ENCODE measurements at places on chromosomes 12 and 14.

DNA sequence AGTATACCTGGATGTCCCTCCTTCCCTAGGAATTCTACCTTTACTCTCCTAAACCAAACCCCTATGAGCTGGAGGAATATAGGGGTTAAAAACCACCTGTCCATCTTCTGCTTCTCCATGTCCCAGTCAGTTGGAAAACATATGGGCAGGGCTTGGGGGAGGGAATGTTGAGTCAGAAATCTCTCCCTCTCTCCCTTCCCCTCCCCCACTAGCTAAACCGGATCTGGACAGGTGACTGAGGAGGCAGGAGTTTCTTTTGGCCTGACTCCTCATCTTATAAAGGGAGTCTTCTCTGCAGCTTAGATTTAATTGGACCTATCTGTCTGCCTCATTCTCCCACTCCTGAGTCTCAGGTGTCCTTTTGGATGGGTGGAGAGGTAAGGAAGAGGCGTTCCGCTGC is 6.1 kb downstream of the ERBB3 start:
- DNase-seq, result no peak

GRCh38 chr12:55692631-55693322 is 14.9 kb downstream of the ITGA7 start:
- DNase-seq, result no peak

DNA sequence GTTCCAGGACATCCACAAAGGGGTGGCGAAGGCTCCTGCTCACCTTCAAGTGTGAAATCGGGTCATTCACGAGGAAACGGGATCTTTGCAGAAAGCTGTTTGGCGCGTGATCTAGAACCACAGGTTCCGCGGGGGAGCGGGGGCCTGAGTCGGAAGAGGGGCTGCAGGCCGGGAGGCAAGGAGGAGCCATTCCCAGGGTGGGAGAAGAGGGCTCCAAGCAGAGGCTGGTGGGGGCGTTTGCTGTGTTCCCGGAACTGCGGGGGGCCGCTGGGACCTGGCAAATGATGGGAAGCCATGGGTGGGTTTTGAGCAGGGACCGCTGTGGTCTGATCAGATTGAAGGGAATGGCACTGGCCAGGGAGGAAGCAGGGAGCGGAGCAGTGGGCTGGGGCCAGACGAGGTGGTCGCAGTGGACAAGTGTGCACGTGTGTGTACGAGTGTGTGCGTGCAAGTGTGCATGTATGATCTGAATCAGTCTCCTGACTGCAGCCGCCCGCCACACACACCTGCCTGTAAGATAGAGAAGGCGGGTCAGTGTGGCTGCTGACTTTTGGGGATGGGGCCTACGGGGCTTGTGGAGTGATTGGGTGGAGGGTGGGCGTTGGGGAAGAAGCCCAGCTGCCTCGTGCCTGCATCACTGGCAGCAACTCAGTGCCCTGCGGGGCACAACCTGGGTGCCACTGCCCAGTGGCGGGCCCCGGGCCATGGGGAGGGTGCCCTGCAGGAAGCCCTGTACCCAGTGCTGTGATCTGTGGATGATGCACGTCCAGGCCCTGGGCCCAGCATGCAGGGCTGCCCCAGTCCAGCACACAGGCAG is 141.9 kb downstream of the KIF26A start:
- DNase-seq, result no peak

- no peak for DNase-seq
These were observed 4.3 kb downstream of the ARL6IP4 start for GRCh38 chr12:122984612-122985337.

GRCh38 chr12:66188584-66189485 is at the start of gene IRAK3:
Gene IRAK3 (plus strand): TSS chr12:66189214. CDS start chr12:66189300, 86 bp downstream.
- peak; percentile 7 for DNase-seq

DNA sequence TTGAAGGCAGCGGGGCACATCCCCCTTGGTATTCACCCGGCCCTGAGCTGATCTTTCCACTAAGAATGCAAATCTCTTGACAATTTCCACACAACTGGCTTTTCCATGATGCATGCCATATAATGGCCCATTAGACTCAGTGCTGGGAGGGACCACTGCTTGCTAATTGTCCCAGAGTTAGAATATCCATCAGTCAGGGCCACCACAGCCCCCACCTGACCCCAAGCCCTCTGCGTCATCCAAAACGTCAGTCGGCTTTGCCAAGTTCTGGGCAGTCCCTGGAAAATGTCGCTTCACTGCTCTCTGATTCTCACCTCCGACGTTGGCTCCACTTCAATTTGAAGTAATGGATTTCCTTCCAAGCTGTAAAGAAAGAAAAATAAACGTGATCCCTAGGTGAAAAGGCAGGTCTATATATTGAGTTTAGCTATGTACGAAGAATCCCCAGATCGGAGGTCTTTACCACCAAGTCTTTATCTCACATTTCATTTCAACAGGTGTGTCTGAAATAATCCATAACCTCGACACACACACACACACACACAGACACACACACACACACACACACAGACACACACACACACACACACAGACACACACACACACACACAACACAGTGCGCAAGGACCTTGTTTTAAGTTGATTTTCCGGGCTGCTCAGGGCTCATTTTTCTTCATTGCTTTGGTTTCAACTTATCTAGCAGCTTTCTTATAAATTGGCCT is 165.5 kb upstream of the NOS1 start:
- no peak for DNase-seq

GRCh38 chr12:28817524-28817923 is 331.6 kb upstream of the FAR2 start:
- DNase-seq, result no peak

- DNase-seq, result no peak
These were observed 189.9 kb upstream of the CNTN1 start for GRCh38 chr12:40502322-40502721.

DNA sequence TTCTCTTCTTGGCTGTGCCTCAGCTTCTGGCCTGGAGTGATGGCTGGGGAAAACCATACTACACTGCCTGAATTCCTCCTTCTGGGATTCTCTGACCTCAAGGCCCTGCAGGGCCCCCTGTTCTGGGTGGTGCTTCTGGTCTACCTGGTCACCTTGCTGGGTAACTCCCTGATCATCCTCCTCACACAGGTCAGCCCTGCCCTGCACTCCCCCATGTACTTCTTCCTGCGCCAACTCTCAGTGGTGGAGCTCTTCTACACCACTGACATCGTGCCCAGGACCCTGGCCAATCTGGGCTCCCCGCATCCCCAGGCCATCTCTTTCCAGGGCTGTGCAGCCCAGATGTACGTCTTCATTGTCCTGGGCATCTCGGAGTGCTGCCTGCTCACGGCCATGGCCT is at the start of gene OR10P1:
Gene OR10P1, plus strand, starts transcription at position 40 of the 400 bp plus-strand sequence. Its CDS starts 0 bp downstream, at position 40.
- no peak for DNase-seq

GRCh38 chr14:69475194-69475818 is 9.2 kb upstream of the PLEKHD1 start:
- no peak for DNase-seq

- no peak for DNase-seq
These were observed 42.1 kb downstream of the DRAM1 start for GRCh38 chr12:101919447-101919846.

DNA sequence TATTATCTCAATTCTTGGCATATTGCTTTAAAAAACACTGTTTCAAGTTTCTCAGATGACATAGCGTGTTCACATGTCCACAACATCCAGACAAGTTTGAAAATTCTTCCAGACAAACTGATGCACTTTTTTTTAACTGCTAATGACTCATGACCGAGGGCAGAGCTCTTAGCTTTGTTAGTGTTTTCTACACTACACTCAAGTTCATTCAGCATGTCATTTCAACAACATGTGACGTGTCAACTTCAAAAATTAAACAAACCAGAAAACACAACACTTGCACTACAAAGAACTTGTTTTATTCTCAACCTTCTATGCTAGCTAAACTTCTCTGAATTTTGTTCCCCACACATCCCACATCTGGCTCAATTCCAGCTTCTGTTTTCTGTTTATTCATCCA is 1186.3 kb upstream of the FLRT2 start:
- no peak for DNase-seq

DNA sequence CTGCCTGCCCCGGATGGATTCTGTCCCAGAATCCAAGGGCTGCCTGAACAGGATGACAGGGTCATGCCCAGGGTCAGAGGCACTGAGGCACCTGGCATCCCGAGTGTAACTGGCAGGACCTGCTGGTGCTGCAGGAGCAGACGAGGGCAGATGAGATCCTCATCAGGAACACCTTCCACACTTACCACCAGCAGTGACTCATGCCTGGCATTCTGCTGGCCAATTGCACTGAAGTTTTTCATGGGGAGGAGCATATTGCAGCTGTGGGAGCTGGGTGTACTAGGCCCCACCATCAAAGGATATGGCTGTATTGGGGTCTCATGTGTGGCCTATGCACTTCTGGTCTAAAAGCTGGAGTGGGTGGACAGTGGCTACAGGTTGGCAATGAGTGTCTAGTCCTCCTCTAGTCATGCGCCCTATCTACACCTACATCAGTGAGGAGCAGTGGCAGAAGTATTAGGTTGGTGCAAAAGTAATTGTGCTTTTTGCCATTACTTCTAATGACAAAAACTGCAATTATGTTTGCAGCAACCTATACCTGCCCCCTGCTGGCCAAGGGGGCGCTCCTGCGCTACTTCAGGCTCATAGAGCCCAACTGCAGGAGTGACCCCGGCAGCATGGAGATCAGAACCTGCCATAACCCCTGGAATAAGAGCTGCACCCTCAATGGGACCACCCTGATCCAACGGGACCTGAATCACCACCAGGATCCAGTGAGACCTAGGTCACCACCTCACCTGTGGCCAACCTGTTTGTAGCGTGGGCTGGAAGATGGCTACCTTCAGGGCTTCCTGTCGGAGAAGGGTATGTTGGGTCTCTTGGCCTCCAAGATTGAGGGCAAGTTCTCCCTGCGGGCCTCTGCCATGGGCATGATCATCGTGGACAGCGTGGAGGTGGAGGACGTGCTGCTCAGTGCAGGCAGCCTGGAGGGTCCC is 8.0 kb upstream of the C12orf42 start:
- DNase-seq, result peak; percentile 36

GRCh38 chr14:51817326-51817725 is 43.1 kb upstream of the GNG2 start:
- no peak for DNase-seq

DNA sequence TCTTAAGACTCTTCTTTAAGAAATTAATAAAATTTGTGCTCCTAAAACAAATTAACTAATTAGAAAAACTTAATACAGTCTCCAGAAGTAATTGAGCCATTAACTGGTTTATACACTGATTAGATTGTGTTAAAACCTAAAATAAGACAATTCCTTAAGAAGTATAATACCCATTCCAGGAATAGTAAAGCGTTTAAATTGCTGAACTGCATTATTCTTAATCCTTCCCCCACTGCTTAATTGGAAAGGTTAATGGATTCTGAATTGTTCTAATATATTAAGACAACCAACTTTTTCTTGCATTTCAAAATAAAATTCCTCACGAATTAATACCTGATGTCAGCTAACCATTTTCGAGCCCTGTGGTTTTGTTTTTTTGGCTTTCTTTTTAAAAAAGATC is 128.4 kb downstream of the KICS2 start:
- DNase-seq, result no peak

DNA sequence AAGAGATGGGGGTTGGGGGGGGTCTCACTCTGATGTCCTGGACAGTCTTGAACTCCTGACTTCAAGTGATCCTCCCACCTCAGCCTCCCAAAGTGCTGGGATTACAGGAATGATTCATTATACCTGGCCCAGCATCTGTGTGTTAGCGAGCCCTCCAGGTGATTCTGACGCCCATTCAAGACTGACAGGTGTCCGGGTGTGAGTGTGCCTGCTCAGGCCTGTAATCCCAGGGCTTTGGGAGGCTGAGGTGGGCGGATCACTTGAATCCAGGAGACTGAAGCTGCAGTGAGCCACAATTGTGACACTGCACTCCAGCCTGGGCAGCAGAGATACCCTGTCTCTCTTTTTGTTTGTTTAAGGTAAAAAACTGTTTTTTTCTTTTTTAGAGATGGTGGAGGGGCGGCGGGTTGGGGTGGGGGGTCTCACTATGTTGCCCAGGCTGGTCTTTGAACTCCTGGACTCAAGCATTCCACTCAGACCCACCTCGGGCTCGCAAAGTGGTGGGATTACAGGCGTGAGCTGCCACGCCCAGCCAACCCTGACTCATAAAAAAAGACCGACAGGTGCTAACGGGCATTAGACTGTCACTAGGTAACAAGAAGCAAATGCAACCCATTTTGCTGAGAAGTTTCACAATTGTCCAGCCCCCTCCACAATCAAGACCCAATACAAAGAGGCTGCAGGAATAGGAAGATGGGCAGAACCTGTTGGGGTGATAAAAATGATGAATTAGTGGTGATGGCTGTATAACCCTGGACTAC is 4.7 kb downstream of the VSIG10 start:
- no peak for DNase-seq

DNA sequence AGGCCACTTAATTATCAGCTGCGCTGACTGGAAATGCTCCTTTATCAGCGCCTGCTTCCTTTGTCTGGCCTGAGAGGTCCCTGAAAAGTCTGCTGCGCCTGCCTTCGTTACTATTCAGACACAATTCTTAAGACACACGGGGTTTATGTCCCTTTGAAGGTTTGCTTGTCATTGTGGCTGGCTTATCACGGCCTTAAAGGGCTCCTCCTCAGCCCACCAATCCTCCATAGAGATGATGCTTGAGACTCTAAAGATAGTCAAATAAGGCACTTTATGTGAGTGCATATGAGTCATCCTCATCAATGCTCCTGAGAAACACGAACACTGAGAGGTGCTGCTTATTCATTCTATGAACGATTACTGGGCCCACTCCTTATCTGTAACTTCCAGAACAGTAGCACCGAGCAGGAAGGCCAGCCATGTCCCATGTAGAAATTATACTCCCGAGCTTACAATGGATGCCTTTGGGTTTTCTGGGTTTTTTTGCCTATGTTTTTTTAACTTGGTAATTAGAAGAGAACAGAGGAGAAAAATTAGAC is 1268.2 kb upstream of the TMEM132C start:
- no peak for DNase-seq

DNA sequence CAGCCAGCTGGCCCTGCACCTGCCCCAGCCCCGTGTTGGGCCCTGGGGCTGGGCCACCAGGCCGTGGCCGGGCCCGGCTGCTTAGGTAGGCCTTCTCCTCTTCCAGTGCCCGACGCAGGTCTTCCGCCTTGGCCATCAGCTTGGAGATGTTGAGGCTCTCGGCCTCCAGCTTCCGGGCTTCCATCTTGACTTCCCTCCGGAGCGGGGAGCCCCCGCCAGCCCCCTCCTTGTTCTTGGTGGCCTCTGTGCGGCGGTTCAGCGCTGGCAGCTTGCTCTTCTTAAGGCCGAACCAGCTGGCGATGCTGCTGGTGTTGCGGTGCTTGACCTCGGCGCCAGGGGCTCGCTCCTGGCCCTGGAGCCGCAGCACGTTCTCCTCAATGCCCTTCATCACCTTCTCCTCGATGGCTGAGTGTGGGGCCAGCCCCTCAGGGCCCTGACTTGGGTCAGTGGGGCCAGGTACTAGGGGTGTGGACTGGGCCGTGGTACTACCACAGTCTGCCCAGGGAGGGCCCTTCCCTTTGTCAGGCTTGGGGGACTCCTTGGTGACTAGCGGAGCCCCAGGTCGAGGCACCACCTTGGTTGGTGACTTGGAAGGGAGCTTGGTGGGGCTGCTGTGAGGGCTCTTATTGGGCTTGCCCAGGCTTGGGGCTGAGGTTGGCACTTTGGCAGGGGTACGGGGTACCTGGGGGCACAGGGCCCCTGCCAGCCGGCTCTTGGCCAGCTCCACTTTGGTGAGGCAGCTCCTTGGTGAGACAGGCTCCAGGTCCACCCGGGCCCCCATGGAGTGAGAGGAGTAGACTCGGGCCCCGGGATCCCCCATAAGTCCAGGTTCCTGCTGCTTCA is 33.2 kb downstream of the NCKAP5L start:
- DNase-seq, result no peak

- no peak for DNase-seq
These were observed 83.3 kb upstream of the HIF1A start for GRCh38 chr14:61611880-61612630.

- DNase-seq, result no peak
These were observed 172.5 kb upstream of the FOXN3 start for GRCh38 chr14:89589400-89590118.
